ENCODE measurements at places on chromosomes 1 and 21.
A peak's percentile ranks its signal among the peaks of the same experiment; 100 is the strongest.

- no peak for DNase-seq
Observed at GRCh38 chr1:45385302-45385701, 45.1 kb upstream of the MUTYH start.

DNA sequence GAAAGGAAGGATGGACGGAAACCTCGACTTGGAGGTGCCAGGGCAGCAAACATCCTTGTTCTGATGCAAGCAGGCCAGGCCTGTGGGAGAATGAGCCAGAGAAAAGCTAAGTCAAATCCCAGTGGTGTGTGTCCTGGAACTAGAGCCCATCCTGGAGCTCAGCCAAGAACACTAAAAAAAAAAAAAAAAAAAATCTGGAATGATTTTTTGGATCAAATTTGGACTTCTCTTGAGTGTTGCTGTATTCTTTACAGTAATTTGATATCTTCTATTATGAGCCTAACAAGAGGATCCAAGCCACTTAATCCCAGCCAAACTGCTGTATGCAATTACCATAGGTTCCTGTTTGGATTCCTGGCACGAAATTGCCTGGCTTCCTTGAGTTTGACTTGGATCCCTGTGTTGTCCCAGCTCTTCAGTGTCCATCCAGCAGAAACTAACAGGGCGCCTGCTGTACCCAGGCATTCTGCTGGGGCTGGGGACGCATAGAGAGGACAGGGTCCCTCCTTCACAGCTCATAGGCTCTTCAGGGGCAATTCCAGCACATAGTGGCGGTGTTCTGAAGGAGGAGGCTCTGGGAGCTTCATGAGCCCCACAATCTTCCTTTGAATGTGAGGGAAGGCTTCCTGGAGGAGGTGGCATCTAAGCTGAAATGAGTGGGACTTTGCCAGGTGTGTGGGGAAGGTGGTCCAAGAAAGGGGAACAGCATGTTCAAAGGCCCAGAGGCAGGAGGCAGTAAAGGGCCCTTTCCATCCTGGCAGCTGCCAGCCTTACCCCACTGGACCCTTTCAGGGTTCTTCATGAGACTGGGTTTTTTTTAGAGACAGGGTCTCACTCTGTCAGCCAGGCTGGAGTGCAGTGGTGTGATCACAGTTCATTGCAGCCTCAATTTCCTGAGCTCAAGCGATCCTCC lies 24.7 kb downstream of the EPHX1 start:
- DNase-seq = no peak

DNA sequence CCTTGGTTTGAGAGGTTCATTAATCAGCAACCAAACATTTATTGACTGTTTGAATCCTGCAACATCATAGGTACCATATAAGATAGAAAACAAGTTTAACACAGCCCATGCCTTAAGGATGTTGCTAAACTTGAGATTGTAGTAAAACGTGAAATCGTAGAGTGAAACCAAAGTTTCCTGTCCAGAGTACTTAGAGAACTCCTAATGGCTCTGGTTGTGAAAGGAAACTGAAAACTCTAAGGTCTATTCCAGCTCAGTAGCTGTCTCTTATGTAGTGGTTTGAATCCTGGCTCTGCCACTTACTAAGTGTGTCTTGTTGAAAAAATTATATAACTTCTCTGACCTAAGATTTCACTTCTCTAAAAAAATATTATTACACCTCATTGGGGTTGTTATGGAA lies 310.9 kb downstream of the NTNG1 start:
- no peak for DNase-seq

GRCh38 chr1:90210633-90211491 lies 216.0 kb downstream of the ZNF326 start:
- no peak for DNase-seq

- DNase-seq = no peak
Observed at GRCh38 chr1:243933495-243933894, 83.5 kb upstream of the AKT3 start.

- no peak for DNase-seq
Observed at GRCh38 chr1:226519716-226520598, 28.6 kb upstream of the STUM start.

DNA sequence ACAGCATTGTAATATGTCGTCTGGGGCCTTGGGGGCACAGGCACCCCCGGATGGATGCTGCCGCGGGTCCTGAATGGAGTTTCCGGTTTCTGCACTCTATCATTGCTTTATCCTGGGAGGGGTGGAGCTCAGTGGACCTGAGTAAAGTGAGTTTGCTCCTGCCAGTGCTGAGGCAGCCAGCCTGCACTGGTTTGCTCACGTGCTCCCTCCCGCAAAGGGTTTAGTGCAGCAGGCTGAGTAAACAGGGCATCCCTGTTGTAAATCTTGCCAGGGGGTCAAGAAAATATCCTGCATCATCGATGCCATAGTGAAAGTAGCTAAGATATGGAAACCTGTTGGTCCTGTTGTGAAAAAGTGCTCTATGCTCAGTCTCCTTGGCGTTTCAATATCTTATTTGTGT lies 85.6 kb upstream of the BRINP3 start:
- DNase-seq = no peak

DNA sequence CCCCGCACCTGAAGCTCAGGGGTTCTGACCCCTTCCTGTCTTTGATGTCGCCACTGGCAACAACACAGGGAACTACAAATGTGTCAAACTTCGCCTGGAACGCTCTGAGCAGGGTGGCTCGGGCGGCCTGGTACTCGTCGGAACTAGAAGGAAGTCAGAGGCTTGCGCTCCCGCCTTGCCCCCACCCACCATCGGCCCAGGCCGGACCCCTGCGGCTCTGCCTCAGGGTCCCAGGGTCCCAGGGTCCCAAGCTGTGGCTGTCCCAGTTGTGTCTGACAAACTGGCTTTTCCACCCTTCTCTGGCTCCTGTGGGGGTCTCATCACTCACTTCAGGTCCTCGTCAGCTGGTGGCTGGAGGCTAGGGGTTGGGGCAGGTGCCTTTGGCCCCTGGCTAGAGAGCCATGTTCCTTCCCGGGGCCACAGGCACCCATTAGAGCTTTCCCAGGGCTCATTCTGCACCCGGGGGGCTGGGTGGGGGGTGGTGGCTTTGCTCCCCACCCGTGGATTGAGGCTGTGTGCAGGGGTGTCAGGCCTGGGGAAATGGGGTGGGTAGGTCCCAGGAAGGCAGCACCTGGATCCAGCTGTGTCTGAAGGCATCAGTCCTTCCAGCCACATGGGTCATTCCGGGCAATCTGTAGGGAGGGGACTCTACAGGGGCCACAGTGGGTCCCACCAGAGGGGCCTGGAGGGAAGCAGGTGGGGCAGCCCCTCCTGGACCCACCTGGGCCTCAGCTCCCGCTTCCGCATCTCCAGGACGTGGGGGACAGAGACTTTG lies 8.0 kb upstream of the TMEM52 start:
- no peak for DNase-seq

DNA sequence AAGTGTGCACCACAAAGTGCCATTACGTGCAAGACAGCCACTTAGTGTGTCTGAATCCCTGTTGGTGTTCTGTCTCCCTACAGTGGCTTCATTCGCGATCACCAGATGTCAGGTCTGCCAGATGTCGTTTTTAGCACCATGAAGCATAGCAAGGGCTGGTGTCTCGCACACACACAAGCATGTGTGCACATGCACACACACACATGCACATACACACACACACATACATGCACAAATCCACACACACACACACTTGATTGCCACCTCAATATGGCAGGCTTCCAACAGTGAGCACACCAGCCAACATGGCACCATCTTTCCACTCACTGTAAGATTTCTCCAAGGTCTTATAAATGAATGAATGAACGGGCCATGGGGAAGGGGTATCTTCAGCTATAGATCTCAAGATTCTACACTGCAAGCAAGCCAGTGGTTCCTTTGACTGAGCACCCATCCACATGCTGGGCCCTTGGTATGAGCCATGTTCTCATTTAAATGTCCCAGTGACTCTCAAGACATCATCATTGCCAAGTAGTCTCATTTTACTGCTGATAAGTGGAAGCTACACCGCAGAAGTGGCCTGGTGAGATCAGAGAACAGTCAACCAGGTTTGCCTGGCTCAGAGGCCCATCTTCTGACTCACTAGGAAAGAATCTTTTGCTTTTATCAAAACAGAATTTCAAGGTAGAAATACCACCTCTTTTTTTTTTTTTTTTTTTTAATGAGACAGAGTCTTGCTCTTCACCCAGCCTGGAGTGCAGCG lies 84.9 kb downstream of the SIM2 start:
- no peak for DNase-seq

- no peak for DNase-seq
Observed at GRCh38 chr1:206080026-206080820, 27.2 kb downstream of the RHEX start.

DNA sequence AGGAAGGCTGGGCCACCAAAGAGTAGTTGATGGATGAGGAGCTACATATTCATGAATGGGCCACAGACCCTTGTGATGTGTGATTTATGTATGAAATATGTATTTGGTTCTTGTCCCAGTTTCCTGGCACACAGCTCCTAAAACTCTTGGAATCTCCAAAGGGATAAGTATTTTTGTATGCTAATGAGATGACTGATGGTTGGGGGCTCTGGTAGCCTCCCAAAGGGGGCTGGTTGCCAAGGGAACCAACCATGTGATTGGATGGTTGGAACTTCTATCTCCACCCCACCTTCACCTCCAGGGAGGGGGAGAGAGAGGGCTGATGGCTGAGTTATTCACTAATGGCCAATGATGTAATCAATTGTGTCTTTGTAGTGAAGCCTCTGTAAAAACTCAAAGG lies 77.1 kb downstream of the ZNF281 start:
- no peak for DNase-seq

- no peak for DNase-seq
Observed at GRCh38 chr1:200260597-200261335, 149.1 kb downstream of the ZNF281 start.

DNA sequence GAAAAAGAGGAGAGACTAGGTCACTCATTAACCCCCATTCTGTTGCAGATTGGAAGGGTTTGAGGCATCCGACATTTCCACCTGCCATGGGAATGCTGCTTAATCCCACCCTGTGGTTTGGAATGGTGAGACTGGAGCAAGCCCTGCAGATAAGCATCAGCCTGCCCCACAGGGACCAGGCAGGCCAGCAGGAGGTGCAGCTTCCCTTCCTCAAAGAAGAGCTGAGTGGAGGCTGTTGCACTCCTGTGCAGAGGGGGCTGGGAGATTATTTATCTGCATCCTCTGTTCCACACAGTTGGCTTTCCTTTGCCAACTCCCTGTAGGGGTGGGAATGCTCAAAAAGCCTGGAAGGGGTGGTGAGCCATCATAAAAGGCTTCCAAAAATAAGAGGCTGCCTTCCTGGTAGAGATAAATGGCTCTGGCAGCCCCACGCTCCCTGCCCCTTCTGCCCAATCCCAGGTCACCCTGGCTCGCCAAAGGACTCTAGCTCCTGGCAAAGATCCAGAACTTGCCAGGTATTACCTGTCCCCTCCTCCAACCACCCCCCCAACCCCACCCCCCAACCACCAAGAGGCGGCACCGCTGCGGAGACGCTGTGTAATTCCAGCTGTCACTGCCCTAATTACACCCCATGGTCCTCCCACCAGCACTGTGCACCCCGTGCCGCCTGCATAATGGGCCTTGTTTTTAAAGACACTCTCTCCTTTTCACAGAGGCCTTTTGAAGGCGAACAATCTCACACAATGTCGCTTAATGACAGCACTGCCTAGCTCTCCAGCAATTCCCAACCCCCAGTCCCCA lies 83.0 kb upstream of the ZC3H12A start:
- DNase-seq = no peak

- peak; percentile 57 for DNase-seq
Observed at GRCh38 chr1:205791568-205792180, 16.4 kb upstream of the RAB29 start.

- DNase-seq = no peak
Observed at GRCh38 chr1:43651188-43651587, 1.2 kb downstream of the KDM4A start.

- no peak for DNase-seq
Observed at GRCh38 chr1:229064320-229065168, 206.4 kb upstream of the RAB4A start.

DNA sequence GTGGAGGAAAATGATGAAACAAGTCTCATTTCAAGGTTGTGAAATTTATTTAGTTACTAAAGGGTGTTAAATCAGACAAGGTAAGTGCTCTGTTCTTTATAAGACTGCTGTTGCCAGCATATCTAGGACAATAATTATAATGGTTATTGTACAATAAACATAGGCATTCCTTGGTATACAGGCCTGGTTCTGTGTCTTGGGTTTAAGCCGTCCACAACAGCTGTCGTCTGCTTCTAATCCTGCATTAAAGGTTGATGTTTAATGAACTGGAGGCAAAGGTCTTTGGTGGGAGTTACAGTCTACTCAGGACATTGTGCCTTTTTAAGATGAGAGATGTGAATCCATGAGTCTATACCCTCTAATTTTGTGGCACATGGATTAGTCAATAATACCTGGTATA lies 23.4 kb upstream of the FMO4 start:
- DNase-seq = no peak

GRCh38 chr1:221725735-221726672 lies 15.9 kb downstream of the DUSP10 start:
- DNase-seq = no peak

- DNase-seq = peak; percentile 44
Observed at GRCh38 chr1:42931108-42931539, 27.5 kb downstream of the SLC2A1 start.

GRCh38 chr1:232524056-232524455 lies 105.9 kb downstream of the SIPA1L2 start:
- DNase-seq = no peak

DNA sequence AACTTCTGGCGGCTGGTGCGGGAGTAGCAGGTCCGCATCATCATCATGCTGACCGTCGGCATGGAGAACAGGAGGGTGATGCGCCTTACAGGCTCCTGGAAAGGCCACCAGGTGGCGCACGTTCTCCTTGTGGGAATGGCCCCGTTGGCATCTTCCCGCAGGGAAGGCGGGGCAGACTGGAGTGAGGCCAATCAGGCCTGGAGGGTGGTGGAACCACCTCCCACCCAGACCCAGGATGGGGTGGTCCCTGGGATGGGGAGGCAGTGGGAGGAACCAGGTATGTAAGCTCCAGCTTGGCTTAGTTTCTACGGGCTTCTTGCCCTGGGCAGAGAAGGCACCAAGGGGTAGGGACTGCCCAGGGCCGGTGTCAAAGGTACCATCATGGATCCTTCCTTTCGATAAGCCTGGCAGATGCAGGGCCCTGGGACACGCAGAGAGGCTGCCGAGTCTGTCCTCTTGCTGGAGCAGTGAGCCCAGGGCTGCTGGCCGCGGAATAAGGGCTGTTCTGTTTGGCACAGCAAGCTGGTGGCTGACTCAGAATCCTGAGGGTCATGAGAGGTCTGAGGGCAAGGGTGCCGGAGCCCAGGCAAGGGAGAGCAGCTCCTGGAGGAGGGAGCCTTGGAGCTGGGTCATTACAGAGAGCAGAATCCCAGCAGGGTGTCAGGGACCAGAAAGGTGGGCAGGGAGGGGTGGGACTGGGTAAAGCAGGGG lies 8.7 kb upstream of the LGR6 start:
- DNase-seq = peak; percentile 74

DNA sequence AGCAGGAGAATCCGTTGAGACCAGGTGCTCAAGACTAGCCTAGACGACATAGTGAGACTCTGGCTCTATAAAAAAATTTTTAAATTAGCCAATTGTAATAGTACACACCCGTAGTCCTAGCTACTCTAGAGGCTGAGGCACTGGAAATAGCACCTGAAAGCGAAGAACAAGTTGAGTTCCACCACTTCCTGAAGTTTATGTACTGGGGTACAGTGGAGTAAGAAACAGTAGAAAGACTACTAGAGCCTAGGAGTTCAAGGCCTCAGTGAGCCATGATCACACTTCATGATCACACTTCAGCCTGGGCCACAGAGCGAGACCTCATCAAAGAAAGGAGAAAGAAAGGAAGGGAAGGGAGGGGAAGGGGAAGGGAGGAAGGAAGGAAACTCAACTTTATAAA lies 19.8 kb downstream of the RSBN1 start:
- DNase-seq = no peak

Data from stimulated activated CD4-positive, alpha-beta T cell treated with anti-CD3 and anti-CD28 coated beads, Interleukin-4, amount 100 ng/mL, for 1 hour (primary cell).